Urothelium cell line (cell line): ENCODE measurements at places on chromosomes 5 and 9.

GRCh38 chr5:169758886-169759285 lies 121.8 kb downstream of the DOCK2 start:
- no peak for DNase-seq

DNA sequence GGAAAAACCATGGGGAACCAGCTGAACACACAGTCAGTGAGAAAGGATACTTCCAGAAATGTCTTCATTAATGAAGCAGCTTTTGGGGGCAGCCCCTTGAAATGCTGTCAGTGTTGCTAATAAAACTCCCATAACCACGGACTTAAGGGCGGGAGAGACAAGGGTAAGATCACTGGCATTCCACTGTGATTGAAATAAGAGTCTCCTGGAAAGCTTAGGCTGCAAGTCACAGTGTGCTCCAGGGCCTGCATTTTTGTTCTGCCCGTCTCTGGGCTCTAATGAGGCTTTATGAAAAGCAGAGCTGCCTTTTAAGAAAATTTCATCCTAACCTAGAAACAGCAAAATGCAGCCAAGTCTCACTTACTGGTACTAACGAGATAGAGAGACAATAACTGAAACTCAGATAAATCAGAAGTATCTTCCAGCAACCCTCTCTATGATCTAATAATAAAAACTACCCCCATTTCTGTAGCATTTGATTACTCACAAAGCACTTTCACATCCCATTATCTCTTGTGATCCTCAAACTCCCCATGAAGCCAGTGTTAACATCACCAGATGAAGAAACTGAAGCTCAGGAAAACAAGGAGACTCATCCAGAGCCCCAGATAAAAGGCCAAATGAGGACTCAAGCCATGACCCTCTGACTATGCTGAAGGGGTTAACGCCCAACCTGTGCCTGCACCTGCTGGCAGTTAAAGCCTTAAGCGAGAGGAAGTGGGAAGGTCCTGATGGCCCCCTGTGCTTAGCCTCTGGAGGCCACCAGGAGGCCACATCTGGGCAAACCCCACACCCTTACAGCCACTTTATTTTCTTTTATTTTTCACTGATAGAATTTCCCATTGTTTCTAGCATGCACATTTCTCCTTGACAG lies 37.5 kb downstream of the SPOCK1 start:
- DNase-seq: no peak

- DNase-seq: no peak
Measured at GRCh38 chr5:90446961-90447360, 27.6 kb downstream of the MBLAC2 start.

- no peak for DNase-seq
Measured at GRCh38 chr9:69063839-69064238, 28.3 kb downstream of the FXN start.

- peak; percentile 73 for DNase-seq
Measured at GRCh38 chr5:137833463-137833862, 34.2 kb upstream of the MYOT start.

DNA sequence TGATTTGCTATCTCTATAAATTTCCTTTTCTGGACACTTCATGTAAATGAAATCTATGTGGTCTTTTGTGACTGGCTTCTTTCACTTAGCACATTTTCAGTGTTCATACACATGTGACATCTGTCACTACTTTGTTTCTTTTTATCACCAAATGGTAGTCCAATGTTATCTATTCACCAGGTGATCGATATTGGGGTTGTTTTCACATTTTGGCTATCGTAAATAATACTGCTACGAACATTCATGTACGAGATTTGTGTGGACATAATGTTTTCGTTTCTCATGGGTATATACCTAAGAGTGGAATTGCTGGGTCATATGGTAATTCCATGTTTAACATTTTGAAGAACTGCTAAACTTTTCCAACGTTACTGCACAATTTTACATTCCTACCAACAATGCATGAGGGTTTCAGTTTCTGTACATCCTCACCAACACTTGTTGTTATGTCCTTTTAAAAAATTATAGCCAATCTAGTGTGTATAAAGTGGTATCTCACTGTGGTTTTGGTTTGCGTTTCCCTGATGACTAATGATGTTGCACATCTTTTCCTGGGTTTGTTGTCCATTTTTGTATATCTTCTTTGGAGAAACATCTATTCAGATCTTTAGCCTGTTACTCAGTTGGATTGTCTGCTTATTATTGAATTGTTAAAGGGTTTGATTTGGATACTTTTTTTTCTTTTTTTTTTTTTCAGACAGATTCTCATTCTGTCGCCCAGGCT lies 263.0 kb downstream of the PDZD2 start:
- no peak for DNase-seq

GRCh38 chr5:146116361-146116760 lies 11.0 kb upstream of the PLAC8L1 start:
- DNase-seq: no peak

- DNase-seq: no peak
Measured at GRCh38 chr9:37507566-37508134, 21.9 kb downstream of the POLR1E start.

DNA sequence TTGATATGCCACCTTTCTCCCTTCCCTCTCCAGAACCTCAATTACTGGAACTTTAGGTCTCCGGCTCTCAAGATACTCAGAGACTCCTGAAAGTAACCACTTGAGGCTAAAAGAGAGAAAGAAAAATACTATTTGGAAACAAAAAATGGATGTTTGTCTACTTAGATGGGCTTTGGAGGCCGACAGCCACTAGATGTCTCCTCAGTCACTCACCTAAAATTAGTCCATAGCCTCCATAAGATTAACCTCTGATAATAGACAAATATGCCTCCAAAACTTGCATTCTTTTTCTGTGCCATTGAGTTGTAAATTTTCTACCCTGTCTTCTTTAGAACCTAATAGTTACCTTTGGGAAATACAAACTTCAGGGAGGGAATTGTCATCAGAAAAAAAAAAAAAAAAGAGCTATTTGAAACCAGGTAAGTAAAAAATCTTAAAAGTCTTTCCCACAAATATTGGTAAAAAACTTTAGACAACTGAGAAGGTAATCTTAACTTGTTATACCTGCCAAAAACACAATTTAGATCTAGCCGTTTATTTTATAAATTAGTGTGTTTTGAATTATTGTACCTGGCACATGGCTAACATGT lies 11.2 kb upstream of the PCDH1 start:
- no peak for DNase-seq

GRCh38 chr5:76952795-76953536 lies at the start of gene CRHBP:
Gene CRHBP (plus strand): TSS chr5:76953045. CDS start chr5:76953135, 90 bp downstream.
- no peak for DNase-seq

GRCh38 chr9:94665613-94666012 lies 26.3 kb upstream of the FBP1 start:
- no peak for DNase-seq

GRCh38 chr5:35681911-35682310 lies 64.2 kb downstream of the SPEF2 start:
- DNase-seq: no peak

GRCh38 chr5:538271-538771 lies 14.1 kb upstream of the SLC9A3 start:
- no peak for DNase-seq

DNA sequence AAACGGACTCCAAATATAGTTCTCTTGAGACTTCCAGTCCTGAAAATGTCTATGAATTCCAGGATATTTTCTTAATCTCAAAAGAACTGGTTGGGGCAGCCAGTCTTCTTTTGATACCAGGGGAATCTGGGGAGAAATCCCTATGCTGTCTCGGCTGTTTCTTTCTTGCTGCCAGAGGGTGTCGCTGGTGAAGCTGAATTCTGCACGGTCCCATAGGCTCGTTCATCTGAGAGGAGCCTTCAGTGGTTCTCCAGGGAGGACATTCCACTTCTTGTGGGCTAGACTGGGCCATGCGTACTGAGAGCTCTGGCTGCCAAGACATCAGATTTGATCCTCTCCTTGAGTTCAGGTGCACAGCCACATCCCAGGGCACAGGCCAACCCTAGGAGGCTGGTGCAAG lies 155.0 kb upstream of the CLINT1 start:
- peak; percentile 48 for DNase-seq

GRCh38 chr5:133933169-133933509 lies 35.3 kb downstream of the C5orf15 start:
- DNase-seq: no peak

GRCh38 chr5:56964173-56964572 lies 12.2 kb upstream of the MIER3 start:
- no peak for DNase-seq

DNA sequence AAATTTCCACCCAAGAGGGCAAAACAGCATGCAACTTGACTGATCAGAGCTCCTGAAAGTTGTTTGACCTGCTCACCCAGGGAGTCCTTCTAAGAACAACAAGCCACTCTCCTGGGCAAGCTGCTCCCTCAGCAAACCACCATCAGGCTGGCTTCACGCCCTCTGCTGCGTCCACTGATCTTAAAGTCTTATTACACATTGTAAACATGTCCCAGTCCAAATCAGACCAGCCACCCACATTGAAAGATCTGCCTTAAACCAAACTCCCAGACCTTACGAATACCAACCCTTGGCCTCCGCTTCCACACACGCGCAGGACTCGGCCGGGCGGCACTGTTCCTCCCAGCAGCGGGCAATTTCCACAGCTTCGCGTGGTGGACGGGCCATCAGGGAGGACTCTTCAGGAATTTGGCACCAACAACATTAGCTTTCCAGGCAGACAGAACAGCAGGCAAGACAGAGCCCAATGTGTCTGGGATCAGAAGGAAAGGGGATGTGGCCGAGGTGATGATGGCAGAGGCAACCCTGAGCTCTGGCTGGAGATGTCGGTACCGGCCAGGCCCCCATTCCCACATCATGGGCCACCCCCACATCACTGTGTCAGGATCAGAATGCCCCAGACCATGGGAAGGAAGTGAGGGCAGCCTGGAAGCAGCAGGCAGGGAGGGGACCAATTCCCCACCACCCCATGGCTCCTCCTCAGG lies 56.8 kb downstream of the SEMA4D start:
- DNase-seq: no peak

GRCh38 chr5:75496026-75496425 lies 15.4 kb downstream of the CERT1 start:
- no peak for DNase-seq

DNA sequence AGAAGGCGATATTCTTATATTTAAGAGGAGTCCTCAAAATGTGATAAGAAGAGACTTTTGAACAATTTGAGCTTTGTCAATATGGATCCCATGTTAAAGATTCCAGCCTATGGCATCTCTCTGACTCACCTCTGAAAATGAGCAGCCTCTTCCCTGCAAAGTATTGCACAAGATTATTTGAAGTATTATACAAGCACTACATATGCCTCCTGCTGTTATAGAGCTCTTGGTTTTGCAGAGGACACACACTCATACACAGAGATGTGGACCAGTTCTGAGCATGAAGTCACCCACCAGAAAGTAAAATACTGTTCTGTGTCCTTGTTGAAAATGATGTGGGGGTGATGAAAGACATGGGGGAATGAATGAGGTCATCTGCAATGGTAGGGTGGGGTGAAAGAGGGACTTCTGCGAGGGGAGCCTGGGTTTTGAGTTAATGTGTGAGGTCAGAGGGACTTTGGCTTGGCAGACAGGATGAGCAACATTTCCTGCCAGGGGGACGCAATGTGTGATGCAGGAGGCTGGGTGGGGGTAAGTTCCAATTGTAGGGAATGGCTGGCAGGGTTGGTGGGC lies 25.8 kb downstream of the FBXL7 start:
- DNase-seq: no peak

- DNase-seq: no peak
Measured at GRCh38 chr9:79817438-79818004, 245.8 kb downstream of the TLE4 start.

- DNase-seq: no peak
Measured at GRCh38 chr5:2901511-2901910, 150.0 kb upstream of the IRX2 start.

- no peak for DNase-seq
Measured at GRCh38 chr5:158856291-158856690, 243.4 kb downstream of the EBF1 start.
